ENCODE measurements at places on chromosomes 13 and 19.

- no peak for DNase-seq
Measured at GRCh38 chr13:73698859-73699258, 435.3 kb downstream of the KLF12 start.

DNA sequence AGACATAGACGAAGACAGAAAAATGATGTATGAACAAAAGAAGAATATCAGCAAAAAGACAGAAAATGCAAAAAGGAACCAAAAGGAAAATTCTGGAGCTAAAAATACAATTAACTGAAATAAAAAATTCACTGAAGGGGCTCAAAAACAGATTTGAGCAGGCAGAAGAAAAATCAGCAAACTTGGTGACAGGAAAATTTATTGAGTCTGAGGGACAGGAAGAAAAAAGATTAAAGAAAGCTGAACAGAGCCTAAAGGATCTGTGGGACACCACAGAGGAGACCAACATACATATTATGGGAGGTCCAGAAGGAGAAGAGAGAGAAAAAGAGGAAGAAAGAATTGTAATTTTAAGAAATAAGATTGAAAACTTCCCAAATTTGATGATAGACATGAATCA is 7.4 kb upstream of the LSR start:
- no peak for DNase-seq

DNA sequence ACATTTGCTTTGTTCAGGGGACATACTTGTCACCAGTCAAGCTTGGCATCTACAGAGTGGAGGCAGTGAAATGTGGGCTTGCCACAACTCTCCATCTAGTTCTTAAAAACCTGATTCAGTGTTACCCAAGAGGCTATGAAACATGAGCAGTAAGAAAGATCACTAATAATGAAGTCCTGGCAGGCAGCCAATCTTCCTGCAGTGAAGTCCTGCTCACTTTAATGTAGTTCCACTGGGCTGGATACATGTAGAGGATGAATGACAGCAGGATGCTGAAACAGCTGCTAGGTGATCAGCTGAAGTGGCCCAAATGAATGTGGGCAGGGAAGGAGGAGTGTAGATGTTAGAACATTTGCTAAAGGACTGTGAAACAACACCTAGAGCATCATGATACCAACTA is 1213.1 kb downstream of the OLFM4 start:
- peak; percentile 28 for DNase-seq

DNA sequence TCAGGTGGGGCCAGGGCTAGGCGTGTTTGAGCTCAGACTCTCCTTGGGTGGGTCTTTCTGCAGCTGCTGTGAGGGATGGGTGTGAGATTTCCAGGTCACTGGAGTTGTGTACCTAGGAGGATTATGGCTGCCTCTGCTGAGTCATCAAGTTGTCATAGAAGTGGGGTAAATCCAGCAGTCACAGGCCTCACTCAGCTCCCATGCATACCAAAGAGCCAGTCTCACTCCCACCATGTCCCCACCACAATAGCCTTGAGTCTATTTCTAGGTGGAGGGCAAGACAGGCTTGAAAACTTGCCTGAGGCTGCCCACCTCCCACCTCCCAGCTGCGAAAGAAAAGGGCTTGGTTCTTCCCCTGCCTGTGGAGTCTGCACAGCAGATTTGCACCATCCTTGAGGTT is 194.0 kb upstream of the PCDH17 start:
- DNase-seq = no peak

DNA sequence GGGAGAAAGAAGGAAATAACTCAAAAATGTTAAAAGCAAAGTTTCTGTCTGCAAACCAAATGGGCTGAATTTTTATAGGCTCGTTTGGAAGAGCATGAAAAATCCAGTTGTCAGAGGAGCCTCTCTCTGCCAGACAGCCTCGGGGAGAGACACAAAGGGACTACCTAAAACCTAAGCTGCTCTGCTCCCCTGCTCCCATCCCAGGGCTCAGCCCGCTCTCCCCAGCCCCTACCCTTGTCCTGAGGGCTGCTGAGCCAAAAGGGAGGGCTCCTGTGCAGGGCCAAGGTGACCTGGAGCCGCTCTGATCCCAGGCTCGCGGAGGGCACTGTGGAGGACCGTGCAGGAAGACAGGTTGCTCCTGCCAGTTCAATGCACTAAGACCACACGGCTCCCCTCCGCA is 96.7 kb upstream of the UQCRFS1 start:
- no peak for DNase-seq

DNA sequence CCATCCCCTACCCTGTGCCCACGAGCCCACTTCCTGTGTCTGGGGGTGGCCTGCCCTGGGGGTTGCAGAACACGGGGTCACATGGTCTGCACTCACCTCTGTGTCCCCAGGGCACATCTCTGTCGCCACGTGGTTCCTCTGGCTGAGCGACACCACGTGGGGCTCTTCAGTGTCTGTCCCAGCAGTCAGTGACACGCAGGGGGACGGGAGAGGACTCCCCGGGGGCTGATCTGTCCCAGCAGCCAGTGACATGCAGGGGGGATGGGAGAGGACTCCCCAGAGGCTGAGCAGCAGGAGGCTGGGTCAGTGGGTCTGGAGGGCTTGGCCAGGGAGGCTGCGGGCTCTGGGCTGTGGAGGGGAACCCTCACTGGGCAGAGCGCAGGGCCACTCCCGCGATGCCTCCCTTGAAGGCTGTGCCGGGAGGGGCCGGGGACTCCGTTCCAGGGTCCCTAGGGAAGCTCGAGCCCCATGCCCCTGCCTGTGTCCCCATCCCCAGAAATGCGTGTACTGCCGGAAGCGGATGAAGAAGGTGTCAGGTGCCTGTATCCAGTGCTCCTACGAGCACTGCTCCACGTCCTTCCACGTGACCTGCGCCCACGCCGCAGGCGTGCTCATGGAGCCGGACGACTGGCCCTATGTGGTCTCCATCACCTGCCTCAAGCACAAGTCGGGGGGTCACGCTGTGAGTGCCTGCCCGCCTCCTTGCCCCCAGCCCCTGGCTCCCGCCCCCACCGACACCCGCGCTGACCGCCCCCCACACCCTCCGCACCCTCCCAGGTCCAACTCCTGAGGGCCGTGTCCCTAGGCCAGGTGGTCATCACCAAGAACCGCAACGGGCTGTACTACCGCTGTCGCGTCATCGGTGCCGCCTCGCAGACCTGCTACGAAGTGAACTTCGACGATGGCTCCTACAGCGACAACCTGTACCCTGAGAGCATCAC is 174.8 kb downstream of the KDM4B start:
- DNase-seq = no peak
